ENCODE measurements at places on chromosomes 1 and 21.

DNA sequence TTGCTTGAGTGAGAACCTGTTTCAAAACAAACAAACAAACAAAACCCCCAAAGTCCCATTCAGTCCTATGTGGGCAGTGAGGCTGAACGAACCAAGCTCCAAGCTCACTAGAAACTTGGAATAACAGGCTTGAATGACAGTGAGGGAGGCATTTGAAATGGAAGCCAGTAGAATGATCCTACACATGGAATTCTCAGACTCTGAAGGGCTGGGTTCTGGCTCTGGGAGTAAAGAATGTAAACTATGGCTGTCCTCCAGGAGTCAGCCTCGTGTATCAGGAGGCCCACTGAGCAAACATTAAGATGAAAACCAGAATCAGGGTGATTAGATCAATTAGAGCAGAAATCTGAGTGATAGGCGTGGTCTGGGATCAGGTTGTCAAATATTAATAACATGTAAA, 14.9 kb downstream of the PCP4L1 start:
- no peak for DNase-seq

DNA sequence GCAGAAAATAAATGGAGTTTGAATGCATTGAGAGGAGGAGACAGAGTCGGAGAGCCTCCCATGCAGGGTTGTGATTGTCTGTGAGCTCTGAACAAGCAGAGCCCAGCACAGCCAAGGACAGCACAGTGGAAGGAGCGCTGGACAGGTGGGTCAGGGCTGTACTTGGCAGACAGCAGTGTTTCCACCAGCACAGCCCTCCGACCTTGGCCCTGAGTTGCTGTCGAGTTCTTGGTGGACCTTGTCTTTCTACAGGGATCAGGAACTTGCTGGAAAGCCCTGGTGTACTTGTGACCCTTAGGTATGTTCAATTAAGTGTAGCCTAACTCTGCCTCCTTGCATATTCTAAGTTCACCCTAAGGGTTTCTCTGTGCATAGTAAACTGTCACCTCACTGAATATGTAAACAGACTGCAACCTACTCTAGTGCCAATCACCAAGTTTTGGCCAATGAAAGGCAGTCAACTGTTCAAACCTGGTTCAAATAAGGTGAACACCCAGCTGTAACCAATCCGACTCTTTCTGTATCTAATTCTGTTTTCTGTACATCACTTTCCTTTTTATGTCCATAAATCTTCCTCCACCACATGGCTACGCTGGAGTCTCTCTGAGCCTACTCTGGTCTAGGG, 86.6 kb upstream of the SLC25A33 start:
- no peak for DNase-seq

GRCh38 chr1:24925963-24926362, 4.1 kb downstream of the RUNX3 start:
- DNase-seq = no peak

- no peak for DNase-seq
Measured at GRCh38 chr21:16079830-16080229, 350.0 kb downstream of the USP25 start.

DNA sequence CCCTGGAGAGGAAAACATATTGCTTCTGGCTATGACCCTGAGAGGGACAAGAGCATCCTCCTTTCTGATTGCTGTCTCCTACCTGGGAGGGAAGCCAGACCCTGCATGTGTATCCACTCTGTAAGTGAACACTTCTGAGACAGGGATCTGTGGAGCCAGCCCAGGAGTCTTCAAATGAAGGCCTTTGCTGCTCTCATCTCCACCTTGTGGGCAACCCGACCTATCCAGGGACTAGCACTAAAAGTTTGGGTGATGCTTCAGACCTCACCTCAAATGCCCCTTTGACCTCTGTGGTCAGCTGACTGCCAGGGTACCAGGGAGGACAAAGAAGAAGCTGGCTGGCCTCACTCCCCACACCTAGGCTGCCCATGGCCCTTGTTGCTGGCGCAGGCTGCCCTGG, 64.7 kb downstream of the KCND3 start:
- DNase-seq = no peak

GRCh38 chr1:221543529-221544120, 198.3 kb downstream of the DUSP10 start:
- no peak for DNase-seq

GRCh38 chr1:8891401-8891800, 12.9 kb upstream of the ENO1 start:
- no peak for DNase-seq

GRCh38 chr1:54577612-54578011, 29.6 kb downstream of the ACOT11 start:
- DNase-seq = no peak

GRCh38 chr1:6287431-6287886, 26.6 kb upstream of the GPR153 start:
- DNase-seq = no peak

- no peak for DNase-seq
Measured at GRCh38 chr1:58402444-58402843, 144.1 kb downstream of the OMA1 start.

- no peak for DNase-seq
Measured at GRCh38 chr1:61078618-61079295, 3.6 kb upstream of the NFIA start.

DNA sequence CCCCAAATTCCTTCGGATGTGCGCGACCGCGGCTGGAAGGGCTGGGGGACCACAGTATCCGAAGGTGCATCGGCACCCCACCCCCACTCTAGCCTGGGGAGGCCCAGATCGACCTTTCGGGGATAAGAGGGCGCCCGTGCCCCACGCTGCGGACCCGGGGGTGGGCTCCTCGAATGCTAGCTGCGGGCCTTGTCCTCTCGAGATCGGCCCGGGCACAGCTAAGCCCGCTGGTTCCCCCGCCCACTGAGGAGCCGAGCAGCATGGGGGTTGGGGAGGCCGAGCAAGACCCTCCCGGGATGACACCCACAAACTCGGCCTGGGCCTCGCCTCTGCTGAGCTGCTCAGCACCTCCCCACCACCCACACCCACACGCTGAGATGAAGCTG, 653 bp upstream of the IFFO2 start:
- no peak for DNase-seq
